Fibroblast of skin of back (primary cell): ENCODE measurements at places on chromosomes 1 and 21.

- peak; percentile 35 for DNase-seq
These were observed 11.8 kb upstream of the RPL5 start for GRCh38 chr1:92820024-92820423.

DNA sequence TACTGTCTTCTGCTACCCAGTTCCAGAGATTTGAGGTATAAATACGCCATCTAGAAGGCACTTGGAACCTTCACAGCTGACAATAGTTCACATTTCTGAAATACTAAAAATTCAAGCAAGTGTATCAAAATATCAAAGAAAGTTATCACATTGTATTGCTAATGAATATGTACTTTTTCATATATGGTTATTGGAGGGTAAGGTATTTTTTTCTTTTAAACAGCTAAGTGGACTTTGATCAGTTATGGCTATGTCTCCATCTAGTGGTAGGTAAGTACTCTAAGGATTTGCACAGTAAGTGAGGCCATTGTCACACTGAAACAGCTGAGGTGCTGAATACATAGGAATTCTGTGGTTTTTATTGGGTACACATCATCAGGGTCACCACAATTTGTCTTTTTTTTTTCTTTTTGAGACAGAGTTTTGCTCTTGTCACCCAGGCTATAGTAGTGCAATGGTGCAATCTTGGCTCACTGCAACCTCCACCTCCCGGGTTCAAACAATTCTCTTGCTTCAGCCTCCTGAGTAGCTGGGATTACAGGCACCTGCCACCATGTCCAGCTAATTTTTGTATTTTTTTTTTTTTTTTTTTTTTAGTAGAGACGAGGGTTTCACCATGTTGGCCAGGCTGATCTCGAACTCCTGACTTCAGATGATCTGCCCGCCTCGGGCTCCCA, 49.1 kb upstream of the CR2 start:
- peak; percentile 74 for DNase-seq

DNA sequence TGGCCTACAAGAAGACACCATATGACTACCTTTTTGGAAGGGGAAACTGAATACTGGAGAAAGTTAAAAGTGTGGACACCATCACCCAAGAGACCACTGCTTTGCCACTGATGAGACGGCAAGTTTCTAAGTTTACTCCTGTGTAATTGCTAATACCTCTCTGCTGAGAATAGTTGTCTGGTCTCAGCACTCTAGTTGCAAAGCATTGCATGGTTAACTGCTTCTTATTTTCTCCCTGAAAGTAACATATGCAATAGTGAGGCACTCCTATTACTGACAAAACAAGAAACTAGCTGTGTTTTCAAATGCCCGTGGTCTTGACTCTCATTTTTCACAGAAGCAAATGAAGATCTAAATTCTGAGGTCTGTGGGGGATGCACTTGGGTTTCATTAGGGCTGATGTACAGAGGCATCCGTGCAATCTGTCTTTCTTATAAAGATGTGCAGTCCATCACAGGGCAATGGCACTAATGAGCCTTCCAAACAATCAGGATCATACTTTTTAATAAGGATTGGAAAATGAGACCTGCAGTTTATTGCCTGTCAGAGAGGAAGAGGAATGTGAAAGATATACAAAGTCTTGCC, 62.9 kb downstream of the IFI44 start:
- no peak for DNase-seq

DNA sequence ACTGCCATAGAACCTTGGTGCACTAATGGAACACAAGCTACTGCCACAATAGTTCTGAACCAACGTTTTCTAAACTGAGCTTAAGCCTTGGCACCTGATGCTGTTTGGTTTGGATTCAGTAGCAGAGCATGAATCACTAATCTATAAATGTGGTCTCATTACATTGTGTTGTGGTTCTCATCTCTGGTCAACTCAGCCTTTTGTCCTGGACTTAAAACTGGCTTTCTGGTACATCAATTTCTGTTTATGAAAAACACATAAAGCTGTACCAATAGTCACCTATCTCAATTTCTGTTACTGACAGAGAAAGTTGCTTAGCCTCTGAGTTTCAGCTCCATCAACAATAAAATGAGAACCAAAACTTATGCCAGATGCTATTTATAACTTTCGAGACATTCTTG, 197.5 kb upstream of the KIAA0040 start:
- no peak for DNase-seq

DNA sequence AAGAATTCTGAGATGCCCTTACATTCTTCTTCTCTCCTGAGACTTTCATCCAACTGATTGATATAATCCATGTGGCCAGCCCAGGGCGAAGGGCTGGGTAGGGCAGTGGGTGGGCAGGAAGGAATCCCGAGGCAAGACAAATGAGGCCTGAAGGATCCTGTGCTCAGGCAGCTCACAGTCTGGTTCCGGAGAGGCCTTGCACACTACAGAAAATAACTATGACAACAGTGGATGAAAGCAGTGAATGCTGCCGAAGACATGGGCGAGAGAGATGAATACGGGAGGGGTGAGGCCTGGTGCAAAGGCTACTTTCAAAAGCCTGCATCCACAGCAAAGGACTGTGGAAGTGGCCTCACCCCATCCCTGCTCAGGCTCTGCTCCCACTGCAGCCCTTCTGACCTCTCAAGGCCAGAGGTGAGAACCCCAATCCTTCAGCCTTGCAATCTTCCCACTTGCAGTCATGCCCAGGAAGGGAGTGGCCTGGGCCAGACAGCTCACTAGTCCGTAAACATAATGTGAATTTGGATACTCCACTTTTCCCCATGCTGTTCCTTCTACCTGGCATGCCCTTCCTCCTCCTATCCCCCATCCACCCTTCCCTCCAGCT, 183.7 kb upstream of the EDN2 start:
- DNase-seq, result no peak

GRCh38 chr1:31867546-31867945, 51.7 kb upstream of the SPOCD1 start:
- DNase-seq, result no peak

DNA sequence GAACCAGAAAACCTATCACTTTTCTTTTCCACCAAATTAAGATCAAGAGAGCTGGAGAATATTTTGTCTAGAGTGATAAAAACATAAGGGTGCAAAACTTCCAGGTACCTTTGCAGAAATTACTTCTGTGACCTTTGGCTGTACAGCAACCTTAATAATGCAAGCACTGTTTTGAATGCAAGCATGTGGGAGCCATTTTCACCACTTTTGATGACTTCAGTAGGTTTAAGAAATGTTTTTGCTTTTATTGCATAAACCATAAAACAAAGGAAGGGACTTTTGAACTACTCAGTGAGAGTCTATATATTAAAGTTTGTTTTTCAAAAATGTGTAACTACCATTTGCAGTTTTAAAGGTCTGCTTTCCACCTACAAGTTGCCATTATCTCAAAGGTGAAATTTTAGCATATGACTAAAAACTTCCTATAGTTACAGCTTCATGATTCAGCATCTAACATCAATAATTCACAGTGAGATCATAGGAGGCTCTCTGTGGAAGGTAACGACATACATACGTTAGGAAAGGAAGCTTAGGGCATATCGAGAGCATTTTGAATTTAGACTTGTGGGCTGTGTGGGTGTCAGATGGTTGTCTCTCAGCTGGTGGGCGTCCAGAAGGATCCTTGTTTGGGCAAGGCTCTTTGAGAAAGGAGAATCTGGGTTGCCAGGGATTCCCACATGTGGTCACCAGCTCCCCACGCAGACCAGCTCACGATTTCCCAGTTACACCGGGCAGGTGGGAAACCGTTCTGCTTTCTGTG, 1.1 kb upstream of the GADD45A start:
- peak; percentile 53 for DNase-seq

DNA sequence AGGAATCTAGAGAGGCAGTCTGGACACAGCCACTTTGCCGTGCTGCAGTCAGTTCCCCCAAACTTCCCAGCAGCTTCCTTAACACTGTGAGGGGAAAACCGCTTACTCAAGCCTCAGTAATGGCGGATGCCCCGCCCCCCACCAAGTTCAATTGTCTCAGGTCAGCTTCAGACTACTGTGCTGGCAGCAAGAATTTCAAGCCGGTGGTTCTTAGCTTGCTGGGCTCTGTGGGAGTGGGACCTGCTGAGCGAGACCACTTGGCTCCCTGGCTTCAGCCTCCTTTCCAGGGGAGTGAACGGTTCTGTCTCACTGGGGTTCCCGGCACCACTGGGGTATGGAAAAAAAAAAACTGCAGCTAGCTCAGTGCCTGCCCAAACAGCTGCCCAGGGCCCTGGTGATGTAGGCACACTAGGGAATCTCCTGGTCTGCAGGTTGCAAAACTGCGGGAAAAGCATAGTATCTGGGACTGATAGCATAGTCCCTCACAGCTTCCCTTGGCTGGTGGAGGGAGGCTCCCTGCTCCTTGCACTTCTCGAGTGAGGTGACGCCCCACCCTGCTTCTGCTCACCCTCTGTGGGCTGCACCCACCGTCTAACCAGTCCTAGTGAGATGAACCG, 23.7 kb upstream of the HFM1 start:
- peak; percentile 2 for DNase-seq

- DNase-seq, result peak; percentile 47
These were observed 11.8 kb upstream of the ALG14 start for GRCh38 chr1:95084317-95085176.

GRCh38 chr21:35048183-35048601, 910 bp downstream of the RUNX1 start:
- peak; percentile 38 for DNase-seq

GRCh38 chr1:18157968-18158367, 50.4 kb downstream of the IGSF21 start:
- DNase-seq, result no peak

GRCh38 chr21:16264319-16264718, 534.5 kb downstream of the USP25 start:
- no peak for DNase-seq

DNA sequence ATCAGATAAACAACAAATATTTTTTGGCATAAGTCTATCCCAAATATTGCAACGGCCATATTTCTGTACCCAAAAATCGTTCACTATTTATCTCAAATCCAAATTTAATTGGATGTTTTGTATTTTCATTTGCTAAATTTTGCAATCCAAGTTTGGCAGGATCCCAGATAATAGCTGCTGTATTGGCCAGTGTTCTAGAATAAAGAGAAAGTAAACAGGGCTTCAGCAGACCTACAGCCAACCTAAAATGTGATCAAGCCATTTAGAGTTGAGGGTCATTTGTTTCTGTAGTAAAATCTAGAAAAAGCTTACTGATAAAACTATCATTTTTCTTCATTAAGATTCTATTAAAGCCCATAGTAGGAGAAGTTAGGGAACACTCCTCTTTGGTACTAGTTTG, 506.6 kb upstream of the PTBP2 start:
- DNase-seq, result no peak

GRCh38 chr1:6624710-6625583, at the start of gene THAP3:
TSS of gene THAP3 (plus strand) at chr1:6624868. CDS start at chr1:6625219, 351 bp downstream.
- peak; percentile 82 for DNase-seq

- no peak for DNase-seq
These were observed 111.0 kb downstream of the PGBD5 start for GRCh38 chr1:230315099-230315498.

DNA sequence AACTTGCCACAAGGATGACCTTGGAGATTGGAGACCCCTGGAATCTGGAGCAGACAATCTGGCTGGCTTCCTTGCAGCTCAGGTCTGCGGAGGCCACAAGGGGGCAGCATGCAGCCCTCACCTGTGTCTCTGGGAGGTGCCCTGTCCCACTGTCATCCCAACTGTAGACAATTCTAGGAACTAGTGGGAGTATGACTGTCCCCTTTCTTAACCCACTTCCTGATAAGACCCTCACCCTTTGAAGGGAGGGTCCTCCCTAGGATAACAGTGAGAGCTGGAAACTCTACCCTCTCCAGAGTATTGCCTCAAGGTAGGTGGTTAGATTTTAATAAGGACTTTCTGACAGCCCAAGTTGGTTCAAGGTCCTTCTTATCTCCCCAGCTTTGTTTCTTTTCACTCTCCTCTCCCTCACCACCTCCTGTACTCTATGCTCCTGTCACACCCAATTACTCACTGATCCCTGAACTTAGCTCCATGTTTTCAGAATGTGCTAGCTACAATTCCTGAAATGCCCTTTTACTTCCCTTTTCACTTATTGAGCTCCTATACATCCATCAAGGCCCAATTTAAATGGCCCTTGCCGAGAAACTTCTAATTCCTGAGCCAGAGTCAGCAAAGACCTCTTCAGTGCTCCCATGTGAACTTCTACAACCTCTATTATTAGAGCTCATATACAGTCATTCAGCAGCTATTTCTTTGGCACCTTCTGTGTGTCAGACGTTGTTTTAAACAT, 9.2 kb upstream of the KCNQ4 start:
- peak; percentile 36 for DNase-seq

- DNase-seq, result no peak
These were observed 246.6 kb upstream of the ADGRL2 start for GRCh38 chr1:81554108-81554507.

DNA sequence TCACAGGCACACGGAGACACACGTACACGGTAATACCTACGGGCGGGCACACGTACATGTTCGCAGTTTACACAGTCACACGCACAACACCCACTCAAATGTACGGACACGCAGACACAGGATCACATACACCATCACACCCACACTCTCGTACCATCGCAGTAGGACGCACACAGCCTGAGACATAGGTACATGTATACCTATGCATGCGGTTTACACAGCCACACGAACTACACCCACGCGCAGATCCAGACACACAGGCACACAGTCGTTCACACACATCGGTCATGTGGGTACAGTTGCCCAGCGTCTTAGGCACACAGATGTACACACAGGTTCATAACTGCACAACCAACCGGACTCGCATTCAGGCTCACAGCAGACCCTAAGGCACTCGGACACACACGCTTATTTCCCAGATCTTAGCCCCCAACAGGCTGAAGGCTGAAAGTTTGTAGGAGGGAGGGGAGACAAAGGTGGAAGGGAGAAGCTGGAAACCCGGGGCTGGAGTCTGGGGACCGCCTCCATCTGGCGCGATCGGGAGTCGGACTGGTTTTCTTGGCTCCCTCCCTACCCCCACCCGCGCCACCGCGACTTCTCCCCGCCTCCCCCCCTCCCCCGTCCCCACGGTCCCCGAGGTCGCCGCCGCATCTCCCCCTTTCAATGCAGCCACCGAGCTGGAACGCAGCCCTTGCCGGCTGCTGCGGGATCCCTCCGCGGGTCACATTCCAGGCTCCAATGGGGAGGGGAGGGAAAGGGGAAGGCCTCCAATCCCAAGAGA, 51.9 kb upstream of the SYNC start:
- peak; percentile 47 for DNase-seq

DNA sequence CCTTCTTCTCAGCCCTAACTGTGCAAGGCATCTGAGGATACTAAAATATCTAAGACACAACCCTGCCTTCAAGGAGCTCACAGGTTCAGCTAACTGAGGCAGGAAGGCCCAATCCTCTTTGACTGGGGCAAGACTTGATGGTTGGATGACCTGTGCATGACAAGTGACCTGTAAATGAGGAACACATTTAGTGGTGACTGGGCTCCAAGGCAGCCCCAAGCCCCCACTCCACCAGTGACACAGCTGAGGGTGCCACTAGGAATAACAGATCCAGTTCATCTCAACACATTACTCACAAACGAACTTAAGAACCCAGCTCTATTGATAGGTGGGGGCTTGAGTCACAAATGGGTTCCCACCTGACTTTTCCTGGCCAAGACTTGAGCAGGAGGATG, 244.7 kb upstream of the IRF2BP2 start:
- no peak for DNase-seq
